ENCODE measurements at places on chromosomes 13 and 19.

- peak; percentile 65 for DNase-seq
These were observed 61.3 kb downstream of the CELF5 start for GRCh38 chr19:3285647-3286176.

GRCh38 chr13:30105381-30105780 is 202.0 kb downstream of the KATNAL1 start:
- peak; percentile 42 for DNase-seq

GRCh38 chr19:56842412-56842811 is 1.9 kb upstream of the PEG3 start:
- DNase-seq, result no peak

DNA sequence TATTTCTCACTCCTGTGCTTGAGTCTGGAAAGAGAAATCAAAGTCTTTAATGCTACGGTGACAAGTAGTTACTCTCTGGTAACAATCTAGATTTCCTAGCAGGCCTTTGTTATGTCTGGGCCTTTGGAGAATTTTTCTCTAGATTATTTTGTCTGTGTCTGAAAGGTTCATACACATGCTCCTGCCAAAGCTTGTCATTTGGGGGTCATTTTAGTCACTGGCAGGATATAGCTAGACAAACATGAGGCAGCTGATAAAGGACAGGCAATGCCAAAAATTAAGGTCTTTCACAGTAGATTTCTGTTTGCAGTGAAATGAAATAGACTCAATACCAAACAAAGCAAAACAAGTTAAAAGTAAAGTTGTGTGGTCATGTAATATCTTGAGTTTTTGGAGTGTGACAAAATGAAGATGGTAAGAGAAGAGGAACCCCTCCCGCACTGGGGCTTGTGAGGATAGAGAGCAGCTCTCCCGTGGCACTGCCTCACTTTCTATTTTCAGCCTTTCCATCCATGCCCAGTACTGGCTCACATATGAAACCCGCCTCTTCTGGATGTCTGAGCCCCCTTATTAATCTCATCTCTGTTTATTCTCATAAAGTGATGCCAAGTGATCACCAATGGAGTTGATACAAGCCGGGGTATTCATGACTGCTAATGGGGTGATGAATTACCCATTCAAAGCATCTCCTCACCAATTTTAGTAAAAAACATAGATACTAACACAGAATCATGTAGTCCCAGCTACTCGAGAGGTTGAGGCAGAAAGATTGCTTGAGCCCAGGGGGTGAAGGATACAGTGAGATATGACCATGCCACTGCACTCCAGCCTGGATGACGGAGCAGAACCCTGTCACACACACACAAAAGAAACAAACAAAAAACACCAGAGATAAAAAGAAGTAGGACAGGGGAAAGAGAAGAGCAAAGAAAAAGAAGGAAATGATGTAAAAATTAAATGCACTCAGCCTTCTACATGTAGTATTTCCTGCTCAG is 389.3 kb downstream of the FGF14 start:
- no peak for DNase-seq

DNA sequence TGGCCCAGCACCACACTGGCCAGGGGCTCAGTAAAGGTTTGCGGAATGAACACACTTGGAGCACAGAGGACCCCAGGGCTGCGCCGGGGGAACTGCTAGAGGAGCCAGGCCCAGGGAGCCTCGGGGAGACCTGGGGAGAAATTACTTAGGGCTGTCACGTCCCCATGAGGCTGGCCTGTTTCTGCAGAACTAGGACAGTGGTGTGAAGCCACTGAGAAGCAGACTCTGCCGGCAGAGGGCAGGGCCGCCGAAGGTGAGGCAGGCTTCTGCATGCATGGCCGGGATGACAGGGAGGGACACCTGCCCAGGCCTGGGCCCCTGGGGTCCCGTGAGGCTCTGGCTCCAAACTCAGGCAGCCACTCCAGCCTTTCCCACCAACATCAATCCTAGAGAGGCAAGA is 26.4 kb downstream of the ELAVL1 start:
- no peak for DNase-seq

DNA sequence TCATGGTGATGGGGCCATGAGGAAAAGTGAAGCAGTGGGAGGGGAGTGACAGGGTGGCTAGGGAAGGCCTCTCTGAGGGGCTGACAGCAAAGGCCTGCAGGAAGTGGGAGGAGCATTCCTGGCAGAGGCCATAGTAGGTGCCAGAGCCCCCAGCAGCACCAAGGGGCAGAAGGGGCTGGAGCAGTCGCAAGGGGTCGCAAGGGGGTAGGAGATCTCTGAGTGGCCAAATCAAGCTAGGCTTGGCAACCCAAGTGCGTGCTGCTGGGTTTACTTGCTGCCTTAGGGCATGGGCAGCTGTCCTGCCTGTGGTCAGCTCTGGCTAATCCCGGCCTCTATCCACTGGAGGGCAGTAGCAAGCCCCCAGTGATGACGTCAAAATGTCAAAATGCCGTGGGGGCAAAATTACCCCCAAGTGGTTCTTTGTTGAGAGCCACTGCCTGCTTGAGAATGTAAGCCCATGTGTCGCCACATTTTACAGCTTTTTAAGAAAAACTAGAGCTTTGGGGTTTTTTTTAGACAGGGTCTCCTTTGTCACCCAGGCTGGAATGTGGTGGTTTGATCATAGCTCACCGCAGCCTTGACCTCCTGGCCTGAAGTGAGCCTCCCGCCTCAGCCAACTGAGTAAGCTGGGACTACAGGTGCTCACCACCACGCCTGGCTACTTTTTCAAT is 11.8 kb downstream of the CCDC97 start:
- DNase-seq, result peak; percentile 44

GRCh38 chr19:47511128-47511517 is 3.7 kb downstream of the NAPA start:
- DNase-seq, result no peak

DNA sequence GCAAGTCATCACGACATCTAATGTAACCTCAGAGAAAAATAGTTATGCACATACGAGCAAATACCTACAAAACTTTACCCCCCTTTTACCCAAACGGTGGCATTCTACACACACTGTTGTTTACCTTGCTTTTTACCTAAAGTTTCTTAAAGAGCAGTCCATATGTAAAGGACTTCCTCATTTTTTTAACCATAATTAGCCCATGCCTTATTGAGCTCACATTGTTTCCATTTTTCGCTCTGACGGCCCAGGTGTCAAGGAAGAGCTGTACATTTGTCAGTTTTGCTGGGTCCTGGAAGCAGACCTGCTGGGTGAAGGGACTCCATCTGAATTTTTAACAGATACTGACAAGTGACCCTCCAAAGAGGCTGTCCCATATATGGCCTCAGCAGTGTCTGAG is 89.4 kb downstream of the STK24 start:
- DNase-seq, result no peak

GRCh38 chr19:53771144-53771543 is 53.0 kb downstream of the NLRP12 start:
- peak; percentile 86 for DNase-seq
